T-cell (primary cell): ENCODE measurements at places on chromosomes 1 and 21. TPM values are rescaled to one million over a fixed set of nuclear protein-coding genes. Genes with fewer than 3 reads are reported as not detected.

The NUP210L gene
- 0.14 TPM for total RNA-seq

The SORT1 gene
- 1.5 TPM for total RNA-seq

The HUNK gene
- not detected for total RNA-seq

The TTC39A gene
- total RNA-seq, result 0.36 TPM

The FCRLB gene
- total RNA-seq, result 0.48 TPM

The AZIN2 gene
- total RNA-seq, result 10.7 TPM

The OR2T33 gene
- not detected for total RNA-seq

The KRTAP11-1 gene
- not detected for total RNA-seq

The NID1 gene
- 0.50 TPM for total RNA-seq

The MAP3K21 gene
- total RNA-seq, result 2.2 TPM

The RPL11 gene
- 1,879 TPM for total RNA-seq

The BARHL2 gene
- not detected for total RNA-seq

The ARMH1 gene
- total RNA-seq, result 89.7 TPM

The SOX13 gene
- total RNA-seq, result 5.2 TPM

The UBASH3A gene
- total RNA-seq, result 70.2 TPM

The SH3BGR gene
- total RNA-seq, result 1.8 TPM

The OR4F29 gene
- total RNA-seq, result not detected

The C1QA gene
- total RNA-seq, result not detected
